ENCODE measurements at places on chromosomes 12 and 14.

- no peak for DNase-seq
Measured at GRCh38 chr14:95463171-95463901, 53.1 kb downstream of the SYNE3 start.

GRCh38 chr14:56119201-56119981, 1.2 kb downstream of the PELI2 start:
- no peak for DNase-seq

DNA sequence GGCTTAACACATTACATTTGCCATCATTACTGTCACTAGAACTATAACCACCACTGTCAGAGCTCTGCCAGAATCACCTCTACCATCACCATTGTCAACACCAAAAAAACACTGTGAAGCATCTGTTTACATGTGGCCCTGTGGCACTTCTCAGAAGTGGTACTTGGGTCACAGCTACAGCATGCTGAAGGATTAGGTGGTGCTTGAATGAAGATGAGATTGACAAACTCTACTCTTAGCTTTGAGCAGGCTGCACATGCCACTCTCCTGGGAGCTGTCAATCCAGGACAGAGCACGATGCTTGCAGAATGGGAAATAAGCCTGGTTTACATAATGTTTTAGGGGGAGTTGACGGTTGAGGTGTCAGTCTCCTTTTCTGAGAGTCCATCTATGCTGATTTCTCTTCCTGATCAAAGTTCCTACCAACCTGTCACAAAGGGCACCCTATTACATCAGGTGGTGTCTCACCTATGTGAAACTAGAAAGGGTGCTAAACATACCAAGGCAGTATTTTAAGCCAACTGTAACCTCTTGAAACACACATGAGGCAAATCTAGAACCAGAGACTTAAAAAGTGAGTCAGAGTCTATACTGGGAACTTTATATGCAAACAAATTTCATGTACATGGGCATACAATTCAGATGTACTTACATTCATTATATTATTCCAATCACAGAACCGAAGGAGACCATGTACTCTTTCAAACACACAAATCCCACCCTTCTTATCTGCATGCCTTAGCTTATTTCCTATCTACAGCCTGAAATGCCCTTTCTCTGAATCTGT, 258.7 kb downstream of the EMP1 start:
- no peak for DNase-seq

- no peak for DNase-seq
Measured at GRCh38 chr12:52197371-52198231, 5.8 kb upstream of the KRT80 start.

DNA sequence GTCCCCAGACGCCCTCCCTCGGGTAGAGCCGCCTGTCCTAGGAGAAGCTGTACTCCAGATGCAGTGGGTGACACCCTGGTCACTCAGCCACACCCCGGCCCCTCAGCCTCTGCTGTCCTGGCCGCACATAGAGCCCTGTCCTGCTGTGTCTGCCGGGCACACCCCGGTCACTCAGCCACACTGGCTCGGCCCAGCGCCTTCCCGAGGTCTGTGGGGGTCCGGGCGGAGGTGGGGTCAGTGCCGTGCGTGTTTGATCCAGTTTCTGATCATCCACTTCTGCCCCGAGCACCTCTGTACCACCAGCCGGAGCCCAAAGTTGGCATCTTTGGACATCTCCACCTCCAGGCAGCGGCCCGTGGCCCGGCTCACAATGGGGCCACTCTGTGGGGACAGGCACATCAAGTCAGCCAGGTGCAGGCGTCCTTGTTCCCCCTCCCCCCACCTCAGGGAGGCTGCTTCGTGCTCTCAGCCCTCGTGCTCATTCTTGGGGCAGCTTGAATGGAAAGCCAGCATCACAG, 52.7 kb downstream of the NOC4L start:
- DNase-seq: no peak

DNA sequence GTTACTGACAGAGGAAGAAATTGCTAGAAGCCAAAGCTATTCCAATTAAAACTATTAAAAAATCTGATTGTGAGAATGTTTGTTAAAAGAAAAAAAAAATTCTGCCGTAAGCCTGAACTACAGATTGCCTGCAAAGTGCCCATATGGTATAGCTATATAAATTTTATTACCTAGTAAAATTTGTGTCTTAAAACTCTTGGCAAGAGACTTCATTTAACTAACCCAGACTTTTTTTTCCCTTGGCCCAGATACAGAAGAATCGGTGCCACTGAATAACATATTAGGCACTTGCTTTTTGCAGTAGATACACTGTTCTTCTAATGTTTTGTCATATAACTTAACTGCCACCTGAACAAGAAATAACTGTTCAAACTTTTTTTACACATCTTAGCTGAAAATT, 125.5 kb downstream of the RPS29 start:
- no peak for DNase-seq

DNA sequence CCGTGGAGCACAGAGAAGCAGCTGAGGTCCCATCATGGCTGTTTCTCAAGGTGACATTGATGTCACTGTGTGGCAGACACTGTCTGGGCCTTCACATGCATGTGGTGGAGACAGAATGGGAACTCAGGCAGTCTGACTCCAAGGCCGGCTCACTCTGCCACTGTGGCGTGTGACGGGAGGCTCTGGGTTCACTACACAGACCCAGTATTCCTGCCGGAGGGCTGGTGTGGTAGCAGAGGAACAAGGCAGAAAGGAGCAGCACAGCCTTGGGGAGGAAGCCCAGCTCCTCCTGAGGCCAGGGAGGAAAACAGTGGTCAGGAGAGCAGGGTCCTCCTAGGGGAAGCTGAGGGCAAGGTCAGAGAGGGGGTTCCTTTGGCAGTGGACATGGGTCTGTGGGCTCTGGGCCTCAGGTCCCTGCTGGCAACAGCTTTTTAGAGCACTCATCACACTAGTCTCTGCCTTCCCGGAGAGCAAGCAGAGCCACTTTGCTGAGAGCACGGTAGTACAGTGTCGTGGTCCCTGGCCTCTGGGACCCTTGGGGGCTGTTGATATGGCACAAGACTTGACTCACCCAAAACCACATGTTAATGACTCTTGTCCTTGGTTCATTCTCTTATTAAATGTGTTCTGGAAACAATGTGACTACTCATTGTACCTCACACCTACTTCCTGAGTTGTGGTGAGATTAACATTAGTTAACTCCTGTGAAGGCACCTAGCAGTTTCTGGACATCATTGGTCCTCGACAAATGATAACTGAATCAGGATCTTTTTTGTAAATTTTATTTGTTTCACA, 21.3 kb downstream of the DCAF4 start:
- DNase-seq: no peak

DNA sequence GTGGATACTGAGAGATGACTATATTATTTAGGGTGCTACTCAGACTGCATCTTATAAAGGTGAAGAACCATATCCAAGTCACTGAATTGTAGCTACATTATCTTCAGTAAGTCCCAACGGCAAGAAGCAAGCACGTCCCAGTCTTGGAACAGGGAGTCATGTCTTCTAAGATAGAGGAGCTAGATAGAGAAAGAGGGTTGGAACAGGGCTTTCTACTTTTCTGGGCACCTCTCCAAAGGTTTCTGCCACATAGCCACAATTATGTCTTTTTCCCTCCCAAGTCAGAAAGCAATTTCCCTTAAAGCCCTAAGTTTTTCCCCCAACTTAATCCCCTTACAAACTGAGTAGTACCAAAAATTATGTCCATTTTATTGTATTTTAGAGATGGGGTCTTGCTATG, 22.4 kb downstream of the MAPK1IP1L start:
- DNase-seq: no peak

DNA sequence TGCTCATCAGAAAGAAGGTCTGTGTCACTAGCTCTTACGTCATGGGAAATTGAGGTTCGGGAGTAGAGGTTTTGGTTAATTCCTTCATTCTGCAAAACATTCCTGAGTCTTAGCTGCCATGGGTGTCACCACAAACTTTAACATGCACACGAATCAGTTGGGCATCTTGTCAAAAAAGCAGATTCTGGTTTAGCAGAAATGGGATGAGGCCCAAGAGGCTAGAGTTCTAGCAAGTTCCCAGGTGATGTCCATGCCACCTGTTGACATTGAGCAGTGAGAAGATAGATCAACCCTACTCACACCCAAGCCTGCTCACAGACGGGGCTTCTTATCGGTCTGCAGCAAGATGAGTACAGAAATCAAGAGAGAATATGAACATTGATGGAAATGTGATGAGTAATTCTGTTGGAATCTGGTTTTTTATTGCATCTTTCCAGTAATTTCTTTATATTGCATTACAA, 11.7 kb upstream of the RIN3 start:
- DNase-seq: no peak

DNA sequence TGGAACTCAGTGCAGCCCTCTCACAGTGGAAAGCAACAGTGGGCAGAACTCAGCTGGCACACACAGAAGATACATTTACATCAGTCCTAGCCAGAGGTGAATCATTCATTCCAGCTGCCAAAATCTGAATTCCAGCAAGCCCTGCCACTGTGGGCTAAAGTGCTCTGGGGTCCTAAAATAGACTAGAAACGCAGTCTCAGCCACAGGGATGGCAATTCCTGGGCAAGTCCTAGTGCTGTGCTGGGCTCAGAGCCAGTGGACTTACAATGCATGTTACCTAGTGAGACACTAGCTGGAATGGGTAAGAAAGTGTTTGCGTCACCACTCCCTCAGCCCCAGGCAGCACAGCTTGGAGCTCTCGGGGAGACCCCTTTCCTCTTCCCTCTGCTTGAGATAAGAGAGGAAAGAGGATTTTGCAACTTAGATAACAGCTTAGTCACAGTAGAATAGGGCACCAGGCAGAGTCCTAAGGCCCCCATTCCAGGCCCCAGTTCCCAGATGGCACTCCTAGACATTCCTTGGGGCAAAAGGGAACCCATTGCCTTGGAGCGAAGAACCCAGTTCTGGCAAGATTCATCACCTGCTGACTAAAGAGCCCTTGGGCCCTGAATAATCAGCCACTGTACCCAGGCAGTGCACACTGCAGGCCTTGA, 592.9 kb downstream of the FSCB start:
- DNase-seq: no peak

Data from stimulated activated CD4-positive, alpha-beta T cell treated with anti-CD3 and anti-CD28 coated beads, Interleukin-1b, Interleukin-23, amount 100 ng/mL, for 24 hours (primary cell).